ENCODE measurements at places on chromosomes 11 and 22. TPM values are rescaled to one million over a fixed set of nuclear protein-coding genes. Genes with fewer than 3 reads are reported as not detected.

DNA sequence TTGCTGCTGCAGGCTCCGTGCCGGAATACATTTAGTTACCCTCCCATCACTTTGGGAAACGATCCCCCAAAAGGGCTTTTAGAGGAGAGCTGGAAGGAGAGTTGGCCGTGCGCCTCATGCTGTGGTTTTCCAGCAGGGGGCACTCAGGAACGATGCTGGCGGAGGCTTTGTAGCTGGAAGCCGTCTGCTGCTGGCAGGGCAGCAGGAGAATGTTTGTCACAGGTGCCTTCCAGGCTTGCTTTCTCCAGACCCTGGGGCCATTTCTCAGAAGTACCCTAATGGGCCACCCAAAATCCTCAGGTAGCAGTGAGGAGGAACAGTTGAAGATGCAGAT, 30.0 kb upstream of the CABP7 start:
- H3K4me3 ChIP-seq = no peak overlapping the region
- no peak overlapping the region for H3K27ac ChIP-seq
- no peaks in the 10 kb centered on the region for H3K36me3 ChIP-seq
- H3K4me1 ChIP-seq = peaks cover 24% of the 10 kb centered on the region
- no peaks in the 10 kb centered on the region for H3K27me3 ChIP-seq

GRCh38 chr11:46508360-46508759, 85.5 kb downstream of the AMBRA1 start:
- peaks cover 10% of the 10 kb centered on the region for H3K4me1 ChIP-seq
- H3K36me3 ChIP-seq = peaks cover 7% of the 10 kb centered on the region
- H3K27me3 ChIP-seq = no peaks in the 10 kb centered on the region
- DNase-seq = no peak

GRCh38 chr11:66868082-66868725, 11.3 kb downstream of the LRFN4 start:
- H3K27ac ChIP-seq = no peak overlapping the region
- no peaks in the 10 kb centered on the region for H3K27me3 ChIP-seq
- H3K4me3 ChIP-seq = no peak overlapping the region
- H3K36me3 ChIP-seq = no peaks in the 10 kb centered on the region
- peaks cover 12% of the 10 kb centered on the region for H3K4me1 ChIP-seq
- DNase-seq = no peak

GRCh38 chr11:63558459-63559157, 4.6 kb downstream of the PLAAT2 start:
- H3K27me3 ChIP-seq = no peaks in the 10 kb centered on the region
- no peaks in the 10 kb centered on the region for H3K36me3 ChIP-seq
- no peak overlapping the region for H3K4me3 ChIP-seq
- peaks cover 2% of the 10 kb centered on the region for H3K4me1 ChIP-seq
- DNase-seq = no peak

Gene SLC6A5
- total RNA-seq = not detected

Data from H1 (cell line).